NAMALWA (cell line): ENCODE measurements at places on chromosomes 1 and 21.

DNA sequence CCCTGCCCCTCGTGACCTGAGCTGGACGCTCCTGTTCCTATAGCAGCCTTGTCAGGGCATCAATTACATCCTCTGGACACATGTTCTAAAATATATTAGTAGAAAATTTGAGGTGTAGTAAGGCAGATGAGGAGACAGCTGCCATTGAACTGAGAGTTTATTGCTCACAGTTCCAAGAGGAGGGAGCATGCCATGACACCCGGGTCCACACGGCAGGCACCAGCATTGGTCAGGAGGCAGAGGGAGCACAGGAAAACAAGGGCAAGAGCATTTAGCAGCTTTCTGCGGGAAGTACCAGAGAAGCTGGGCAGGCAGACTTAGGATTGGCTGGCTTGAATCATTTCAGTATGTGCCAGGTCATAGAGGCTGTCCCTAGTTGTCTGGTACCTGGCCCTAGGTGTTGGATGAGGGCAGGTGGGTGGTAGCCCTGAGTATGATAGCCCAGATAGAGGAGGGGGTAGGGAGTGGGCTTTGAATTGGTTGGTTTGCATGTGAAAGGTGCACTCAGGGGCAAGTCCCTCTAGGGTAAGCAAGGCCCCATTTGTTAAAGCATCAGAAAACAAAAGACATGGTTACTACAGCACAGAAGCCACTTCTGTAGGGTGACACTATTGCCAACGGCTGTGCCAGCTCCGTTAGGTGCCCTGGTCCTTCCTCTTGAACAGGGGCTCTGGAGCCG lies 223.6 kb upstream of the RAB4A start:
- DNase-seq = no peak

DNA sequence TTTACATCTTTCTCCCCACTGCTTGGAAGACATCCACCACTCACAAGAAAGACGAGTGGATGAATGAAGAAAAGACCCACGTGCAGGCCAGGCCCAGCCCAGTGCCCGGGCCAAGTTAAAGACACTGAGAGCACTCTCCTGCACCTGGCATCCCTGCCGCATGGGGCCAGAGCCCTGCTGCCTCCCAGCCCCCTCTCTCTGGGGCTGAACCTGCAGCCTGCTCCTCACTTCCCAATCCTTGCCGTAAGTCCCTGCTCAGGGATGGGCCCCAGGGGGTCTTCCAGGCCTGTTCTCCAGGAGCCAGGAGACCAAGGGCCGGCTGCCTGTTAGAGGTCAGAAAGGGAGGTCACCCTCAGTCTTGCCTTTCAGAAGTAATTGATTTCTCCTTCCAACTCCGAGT lies 168.5 kb upstream of the ZC3H12A start:
- DNase-seq = no peak

DNA sequence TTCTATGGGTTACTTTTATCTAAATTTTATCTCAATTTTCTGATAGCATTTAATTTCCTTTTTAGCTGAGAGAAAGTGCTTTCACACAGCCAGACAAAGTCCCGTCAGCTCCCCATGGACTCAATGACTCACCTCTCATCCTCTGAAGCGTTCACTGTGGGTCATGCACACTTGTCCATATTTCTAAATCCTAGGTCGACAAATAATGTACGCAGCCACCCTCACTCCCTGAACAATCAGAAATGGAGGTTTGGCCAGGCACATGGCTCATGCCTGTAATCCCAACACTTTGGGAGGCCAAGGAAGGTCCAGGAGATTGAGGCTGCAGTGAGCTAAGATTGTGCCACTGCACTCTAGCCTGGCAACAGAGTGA lies 42.4 kb upstream of the COA6 start:
- no peak for DNase-seq

DNA sequence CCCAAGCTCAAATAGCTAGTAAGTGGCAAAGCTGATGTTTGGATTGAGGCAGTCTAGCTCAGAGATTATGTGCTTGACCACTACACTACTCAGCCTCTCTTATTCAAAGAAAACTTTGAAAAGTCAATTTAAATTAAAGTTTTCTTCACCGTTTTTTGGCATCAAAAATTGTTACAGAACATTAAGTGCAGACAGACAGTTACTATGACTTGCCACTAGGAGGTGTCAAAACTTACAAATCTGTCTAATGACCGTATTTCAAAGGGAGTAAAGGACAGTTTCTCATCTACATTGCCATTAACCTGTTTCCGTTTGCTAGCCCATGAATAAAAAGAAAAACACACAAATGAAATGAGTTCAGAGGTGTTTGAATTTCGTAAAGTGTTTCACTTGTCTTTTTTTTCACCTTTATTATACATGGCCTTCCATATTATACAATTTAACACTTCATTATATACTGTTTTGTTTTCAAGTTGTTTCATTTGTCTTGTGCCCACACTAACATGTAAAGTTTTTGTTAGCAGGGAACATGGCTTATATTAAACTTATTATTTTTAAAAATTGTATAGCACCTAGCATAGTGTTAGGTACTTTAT lies 57.4 kb upstream of the MTF2 start:
- DNase-seq = peak; percentile 83

DNA sequence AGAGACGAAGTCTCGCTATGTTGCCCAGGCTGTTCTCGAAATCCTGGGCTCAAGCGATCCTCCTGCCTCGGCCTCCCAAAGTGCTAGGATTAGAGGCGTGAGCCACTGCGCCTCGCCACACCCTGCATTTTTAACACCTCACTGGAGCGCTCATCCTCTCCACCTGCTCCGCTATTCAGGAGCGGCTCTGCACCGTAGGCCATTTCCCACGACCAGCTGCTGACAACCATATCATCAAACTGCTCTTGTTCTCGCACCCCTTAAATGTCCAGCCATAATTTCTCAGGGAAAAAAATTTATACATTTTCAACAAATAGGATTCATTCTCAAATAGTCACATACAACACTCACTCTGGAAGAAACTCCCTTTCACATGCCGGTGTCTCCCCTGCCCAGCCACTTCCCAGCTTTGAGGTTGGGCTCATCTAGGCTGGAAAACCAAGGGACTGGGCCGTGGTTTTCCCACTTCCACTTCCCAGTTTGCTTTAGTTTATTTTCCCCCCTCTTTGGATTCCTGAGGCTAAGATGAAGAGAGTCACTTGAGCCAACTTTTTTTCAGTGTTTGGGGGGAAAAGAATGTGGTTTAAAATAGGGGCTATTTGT lies 639 bp upstream of the IPO9 start:
- DNase-seq = no peak

DNA sequence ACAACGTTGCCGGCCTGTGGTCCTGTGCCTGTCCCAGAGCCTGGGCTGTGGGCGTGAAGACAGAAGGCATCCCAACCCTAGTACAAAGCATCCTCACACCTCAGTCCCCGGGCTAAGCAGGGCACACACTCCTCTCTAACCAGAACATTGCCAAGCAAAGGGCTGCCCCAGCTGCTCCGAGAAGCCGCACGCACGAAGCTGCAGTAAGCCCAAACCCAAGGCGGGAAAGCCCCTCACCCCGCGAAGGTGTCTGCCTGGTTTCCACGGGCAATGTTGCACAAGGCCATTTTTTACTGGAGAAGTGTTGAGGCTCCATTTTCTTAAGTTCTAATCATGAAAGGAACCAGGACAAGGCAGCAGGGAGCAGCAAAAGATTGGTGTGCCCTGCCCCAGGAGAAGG lies 519.0 kb downstream of the NPHP4 start:
- no peak for DNase-seq

DNA sequence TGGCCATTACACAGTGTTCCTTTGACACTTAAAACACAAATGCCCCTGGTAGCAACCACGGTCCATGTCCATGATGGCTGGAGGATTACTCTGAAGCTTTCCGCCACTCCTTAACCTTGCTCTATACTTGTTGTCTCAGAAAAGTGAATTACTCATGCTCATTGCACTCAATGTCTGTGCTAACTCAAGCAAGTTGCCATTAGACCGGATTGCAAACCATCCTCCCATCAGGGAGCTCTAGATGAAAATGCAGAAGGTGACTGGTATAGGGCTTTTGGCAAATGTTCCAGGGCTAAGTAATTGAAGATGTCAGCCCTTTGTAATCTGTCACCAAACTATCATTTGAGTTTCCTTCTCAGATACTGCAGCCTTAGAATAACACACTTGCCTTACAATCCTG lies 1288.3 kb upstream of the B3GALT2 start:
- no peak for DNase-seq
